ENCODE measurements at places on chromosomes 5 and 9. TPM values are rescaled to one million over a fixed set of nuclear protein-coding genes. Genes with fewer than 3 reads are reported as not detected.

SOX30 gene
- total RNA-seq: 0.23 TPM

PTPA gene
- total RNA-seq: 184 TPM

ORM1 gene
- not detected for total RNA-seq

IL17B gene
- not detected for total RNA-seq

ENC1 gene
- 90.5 TPM for total RNA-seq

SYK gene
- total RNA-seq: 15.7 TPM

RFK gene
- 33.6 TPM for total RNA-seq

MED22 gene
- 30.0 TPM for total RNA-seq

SH3RF2 gene
- total RNA-seq: 16.3 TPM

DELE1 gene
- total RNA-seq: 36.6 TPM

ZNF366 gene
- not detected for total RNA-seq

RNF38 gene
- 15.8 TPM for total RNA-seq

SPINK7 gene
- not detected for total RNA-seq

C6 gene
- not detected for total RNA-seq

PTAR1 gene
- total RNA-seq: 32.4 TPM

CDKN2B gene
- 25.9 TPM for total RNA-seq

CCDC192 gene
- total RNA-seq: not detected

MAST4 gene
- total RNA-seq: 17.3 TPM

SLCO6A1 gene
- not detected for total RNA-seq

PAEP gene
- not detected for total RNA-seq

TPM2 gene
- 267 TPM for total RNA-seq

KIAA0825 gene
- total RNA-seq: 0.87 TPM

ECM2 gene
- not detected for total RNA-seq

CAPSL gene
- total RNA-seq: not detected

TUSC1 gene
- total RNA-seq: 20.8 TPM

POLR3G gene
- total RNA-seq: 28.4 TPM

MAMDC4 gene
- total RNA-seq: 4.8 TPM

PARP8 gene
- 8.8 TPM for total RNA-seq

Data from epithelial cell of proximal tubule (primary cell).